ENCODE measurements at places on chromosomes 12 and 14.

DNA sequence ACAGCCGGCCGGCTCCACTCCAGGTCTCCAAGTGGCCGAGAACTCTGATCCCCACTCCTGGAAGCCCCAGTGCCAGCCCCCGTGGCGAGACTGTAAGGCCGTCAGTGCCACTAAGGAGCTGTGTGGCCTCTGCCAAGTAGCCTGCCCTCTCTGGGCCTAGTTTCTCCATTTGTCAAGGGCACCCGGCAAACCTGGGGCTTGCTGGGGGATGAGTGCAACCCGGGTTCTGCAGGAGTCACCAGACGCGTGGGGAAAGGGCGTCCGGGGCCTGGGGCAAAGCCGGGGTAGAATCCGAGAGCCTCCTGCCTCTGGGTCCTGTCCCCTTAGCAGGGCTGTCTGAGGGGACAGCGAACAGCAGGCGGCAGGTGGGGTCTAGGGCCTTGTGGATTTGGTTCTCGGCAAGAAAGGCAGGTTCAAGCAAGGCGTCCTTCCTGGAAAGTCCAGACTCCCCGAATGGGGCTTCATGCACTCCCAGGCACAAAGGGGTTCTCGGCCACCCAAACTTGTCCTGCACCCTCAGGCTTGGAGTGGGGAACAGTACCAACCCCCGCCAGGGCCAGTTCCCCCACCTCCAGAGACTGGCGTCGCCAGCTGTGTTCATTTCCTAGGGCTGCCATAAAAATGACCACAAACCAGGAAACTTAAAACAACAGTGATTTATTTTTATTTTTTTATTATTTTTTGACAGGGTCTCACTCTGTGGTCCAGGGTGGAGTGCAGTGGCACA is 56.0 kb downstream of the NCOR2 start:
- no peak for DNase-seq

DNA sequence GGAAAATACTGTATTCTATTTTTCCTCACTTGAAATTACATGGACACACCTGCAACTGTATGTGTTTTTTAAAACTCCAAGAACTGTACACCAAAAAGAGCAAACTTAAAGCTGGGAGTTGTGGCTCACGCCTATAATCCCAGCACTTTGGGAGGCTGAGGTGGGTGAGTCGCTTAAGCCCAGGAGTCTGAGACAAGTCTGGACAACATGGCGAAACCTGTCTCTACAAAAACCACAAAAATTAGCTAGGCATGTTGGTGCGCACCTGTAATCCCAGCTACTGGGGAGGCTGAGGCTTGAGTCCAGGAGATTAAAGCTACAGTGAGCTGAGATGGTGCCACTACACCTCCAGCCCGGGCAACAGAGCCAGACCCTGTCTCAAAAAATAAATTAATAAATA is 95.9 kb downstream of the SINHCAF start:
- DNase-seq: no peak

DNA sequence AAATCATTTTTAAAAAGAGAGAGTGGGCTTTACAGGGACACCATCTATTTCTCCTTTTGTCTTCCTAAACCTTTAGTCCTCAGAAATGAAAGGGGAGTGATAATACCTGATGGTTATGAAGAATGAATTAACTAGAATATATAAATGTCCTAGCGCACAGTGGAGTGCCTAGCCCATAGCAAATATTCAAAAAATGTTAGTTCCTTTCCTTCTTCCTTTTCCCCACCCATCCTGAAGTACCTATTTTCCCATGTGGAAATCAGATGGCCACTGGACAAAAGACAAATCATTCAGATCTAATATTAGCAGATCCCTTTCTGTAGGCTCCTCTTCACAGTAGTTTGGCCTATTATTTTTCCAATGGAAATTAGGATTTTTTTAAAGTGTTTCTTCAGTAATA is 90.0 kb downstream of the SLC25A21 start:
- no peak for DNase-seq

- no peak for DNase-seq
These were observed 68.0 kb downstream of the DIP2B start for GRCh38 chr12:50572760-50573159.
